ENCODE measurements at places on chromosomes 12 and 14.

- no peak for DNase-seq
These were observed 58.0 kb downstream of the LLPH start for GRCh38 chr12:66072566-66072965.

DNA sequence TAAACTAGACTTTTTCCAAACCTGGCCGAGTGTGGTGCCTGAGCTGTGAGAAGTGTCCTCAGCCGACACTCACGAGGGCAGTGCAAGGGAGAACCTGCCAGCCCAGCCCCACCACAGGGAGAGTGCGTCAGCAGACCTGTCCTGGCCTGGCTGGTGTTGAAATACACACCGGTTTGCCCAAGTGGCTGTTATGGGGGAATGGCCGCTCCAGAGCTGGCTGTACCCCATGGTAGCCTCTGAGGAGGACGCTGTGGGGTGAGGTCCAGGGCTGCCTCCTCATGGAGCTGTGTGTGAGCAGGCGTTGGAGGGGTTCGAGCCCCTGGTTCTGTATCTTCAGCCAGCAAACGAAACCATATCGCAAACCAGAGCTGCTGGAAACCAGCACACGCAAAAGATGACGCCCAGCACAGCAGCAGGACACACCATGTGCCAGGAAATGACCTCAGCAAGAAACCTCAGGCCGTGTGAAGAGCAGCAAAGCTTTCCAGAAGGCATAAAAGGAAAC, 9.4 kb downstream of the ANKRD9 start:
- no peak for DNase-seq

DNA sequence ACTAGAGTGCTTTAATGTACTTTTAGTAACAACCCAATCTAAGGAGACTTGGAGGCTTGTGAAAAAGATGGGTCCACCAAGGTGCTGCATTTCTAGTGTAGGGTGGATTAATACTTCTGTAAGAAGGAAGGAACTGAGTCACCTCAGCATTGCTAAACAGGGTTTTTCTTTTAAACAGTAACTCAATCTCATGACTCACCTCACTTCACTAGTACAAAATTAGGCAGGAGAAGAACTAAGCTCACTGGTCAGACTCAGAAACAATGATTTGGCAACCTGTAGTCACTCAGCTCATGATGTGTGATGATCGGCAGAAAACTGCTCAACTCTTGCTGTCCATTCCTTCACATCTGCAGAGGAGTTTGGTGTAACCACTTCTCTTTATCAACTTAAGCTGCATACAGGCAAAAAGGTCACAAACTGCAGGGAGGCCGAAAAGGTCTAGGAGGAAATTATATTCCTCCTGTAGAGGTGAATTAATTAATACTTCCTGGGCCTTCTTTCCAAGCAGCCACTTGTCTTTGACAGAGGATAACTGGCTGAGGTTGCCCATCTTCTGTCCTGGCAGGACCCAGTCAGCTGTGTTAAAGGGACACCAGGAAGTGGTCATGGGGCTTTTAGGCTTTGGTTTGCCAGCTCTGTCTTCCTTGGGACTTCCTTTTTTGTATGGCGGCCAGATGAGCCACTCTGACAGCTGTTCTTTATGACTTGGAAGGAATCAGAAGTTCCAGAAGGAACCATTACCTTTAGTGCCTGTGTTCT, 466.9 kb downstream of the FUT8 start:
- no peak for DNase-seq

DNA sequence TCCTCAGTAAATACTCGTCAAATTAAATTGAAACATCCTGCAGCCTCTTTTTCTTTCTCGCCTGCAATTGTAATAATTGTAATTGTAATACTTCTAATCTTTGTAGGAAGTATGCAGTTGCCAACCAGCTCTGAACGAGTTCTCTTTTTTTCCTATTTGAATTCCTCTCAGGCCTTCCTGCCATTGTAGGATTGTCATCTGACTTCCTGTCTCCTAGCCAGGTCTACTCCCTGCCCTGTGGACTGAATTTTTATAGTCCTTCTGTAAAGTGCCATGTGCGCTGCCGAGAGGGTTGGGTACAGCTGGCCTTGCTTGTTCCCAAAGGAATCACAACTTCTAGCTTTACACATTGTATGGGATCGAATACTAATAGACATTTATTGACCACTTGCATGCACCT, 183.3 kb downstream of the SSPN start:
- no peak for DNase-seq

GRCh38 chr14:106564058-106564643, 1037.8 kb downstream of the TMEM121 start:
- DNase-seq, result no peak

GRCh38 chr12:99153293-99153692, 494.3 kb upstream of the GARIN6 start:
- no peak for DNase-seq

- no peak for DNase-seq
These were observed 67.8 kb downstream of the MVK start for GRCh38 chr12:109641422-109641821.

DNA sequence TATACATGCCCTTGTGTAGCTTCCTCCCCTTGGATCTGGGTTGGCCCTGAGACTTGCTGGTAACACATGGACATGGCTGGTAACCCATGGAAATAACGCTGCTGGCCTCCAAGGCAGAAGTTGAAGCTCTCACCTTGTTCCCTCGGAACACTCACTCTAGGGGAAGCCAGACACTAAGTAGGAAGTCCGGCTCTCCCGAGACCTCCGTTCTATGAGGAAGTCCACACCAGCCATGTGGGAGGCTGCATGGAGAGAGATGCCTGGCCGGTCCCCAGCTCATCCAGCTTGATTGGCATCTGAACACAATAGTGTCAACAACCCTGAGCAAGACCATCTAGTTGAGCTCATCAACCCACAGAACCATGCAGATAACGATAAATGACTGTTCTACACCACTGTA, 39.7 kb upstream of the VRK1 start:
- DNase-seq, result no peak

DNA sequence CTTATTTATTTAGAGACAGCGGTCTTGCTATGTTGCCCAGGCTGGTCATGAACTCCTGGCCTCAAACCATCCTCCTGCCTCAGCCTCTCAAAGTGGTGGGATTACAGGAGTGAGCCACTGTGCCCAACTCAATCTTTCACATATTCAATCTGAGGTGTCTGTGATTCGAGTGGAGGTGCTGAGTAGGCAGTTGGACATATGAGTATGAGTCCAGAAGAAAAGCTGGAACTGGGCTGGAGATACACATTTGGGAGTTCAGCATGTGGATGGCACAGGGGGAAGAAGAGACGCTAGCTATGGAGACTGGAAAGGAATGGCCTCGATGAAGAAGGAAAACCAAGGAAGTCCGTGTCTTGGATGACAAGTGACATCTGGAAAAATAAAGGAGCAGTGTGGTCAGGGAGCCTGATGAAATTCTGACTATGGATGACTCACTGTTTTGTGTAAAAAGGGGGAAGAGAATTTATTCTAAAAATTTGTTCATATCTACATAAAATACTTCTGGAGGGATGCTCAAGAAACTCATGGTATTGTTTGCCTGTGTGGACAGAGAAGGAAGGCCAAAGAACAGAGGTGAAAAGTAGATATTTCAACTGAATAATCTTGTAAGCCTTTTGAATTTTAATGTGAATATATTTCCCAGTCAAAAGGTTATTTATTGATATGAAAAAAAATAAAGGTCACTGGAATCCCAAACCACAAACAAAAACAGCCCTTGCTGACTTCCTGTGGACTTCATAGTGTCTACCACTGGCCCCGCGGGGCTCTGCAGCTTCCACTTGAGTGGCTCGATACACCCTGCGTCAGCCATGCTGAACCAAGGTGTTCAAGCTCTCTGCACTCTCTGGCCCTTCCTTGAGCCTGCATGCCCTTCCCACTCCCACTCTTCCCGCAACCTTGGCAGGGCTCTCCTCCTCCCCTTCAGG, 8.9 kb upstream of the LTA4H start:
- DNase-seq, result no peak

DNA sequence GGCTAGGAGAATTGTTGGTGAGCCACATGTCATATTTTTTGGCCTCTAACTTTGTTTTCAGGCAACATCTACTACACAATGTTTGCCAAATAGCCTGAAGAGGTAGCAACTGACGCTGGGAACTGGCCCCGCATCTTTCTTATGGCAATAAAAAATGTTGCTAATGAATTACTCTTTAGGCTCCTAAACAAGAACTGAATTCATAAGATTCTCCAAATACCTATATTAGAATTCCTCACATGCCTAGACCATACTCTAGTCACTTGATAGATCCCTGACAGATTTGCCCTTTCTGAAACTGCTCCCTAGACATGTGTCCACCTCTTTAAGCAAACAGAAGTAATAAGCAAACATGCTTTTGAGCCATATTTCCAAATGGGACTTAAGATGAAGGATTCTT, 209.0 kb upstream of the ATXN7L3B start:
- DNase-seq, result no peak

DNA sequence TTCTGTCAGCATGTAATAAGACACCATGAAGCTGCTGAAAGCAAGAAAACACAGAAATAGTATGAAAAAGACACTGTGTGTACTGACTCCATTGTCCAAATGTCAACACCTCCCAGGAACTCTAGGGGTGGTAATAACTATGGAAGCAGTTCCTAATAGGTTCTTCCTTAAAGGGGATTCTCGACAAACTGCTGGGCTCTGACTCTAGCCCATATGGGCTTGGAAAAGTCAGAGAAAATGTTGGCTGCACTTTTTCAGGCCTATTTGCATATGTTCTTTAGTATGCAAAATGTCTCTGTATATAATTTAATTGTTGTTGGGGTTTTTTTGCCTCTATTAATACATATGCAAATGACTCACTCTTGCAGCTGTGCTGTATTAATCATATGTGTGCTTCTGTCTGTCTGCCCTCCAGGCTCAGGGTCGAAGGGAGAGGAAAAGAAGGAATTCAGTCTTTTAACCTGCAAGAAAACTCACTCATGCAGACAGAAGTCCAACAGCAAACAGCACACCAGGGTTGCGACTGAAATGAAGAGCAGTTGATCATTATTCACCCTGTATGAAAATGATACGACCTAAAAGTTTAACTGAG, 317.6 kb downstream of the SOX5 start:
- peak; percentile 63 for DNase-seq

DNA sequence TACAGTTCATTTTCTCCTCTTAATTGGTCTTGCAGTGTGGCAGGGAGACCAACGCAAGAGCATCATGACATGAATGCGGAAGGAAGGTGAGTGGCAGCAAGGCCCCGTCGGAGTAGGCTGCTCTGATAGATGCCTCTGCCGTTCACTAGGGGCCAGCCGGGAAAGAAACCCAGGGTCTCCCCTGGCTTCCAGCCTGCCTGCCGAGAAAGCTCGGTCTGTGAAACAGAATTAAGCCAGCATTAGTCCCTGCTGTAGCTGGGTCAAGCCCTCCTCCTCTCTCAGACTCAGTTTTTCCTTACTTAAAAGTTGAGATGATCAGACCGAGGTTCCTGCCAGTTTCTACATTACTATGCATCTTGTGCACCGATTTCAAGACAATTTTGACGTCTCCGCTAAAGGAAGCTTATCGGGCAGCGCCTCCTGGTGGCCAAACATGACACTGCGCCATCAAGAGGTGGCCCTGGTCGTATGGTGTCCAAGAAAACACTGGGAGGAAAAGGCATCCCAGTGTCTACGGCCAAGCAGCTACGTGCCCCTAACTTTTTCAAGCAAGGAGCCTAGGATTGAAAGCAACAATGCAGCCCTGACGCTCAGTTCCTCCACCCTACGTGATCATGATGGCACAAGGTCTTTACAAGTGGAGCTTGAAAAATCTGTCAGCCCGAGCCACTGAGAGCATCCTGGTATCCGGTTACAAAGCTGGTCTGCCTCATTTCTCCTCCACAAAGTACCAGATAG, 131.6 kb downstream of the KSR2 start:
- DNase-seq, result peak; percentile 86

GRCh38 chr12:50215033-50215432, 47.9 kb upstream of the CERS5 start:
- no peak for DNase-seq

- peak; percentile 82 for DNase-seq
These were observed 120.6 kb downstream of the TGFB3 start for GRCh38 chr14:75861161-75861621.

All from HAP-1 (cell line).